ENCODE measurements at places on chromosomes 1 and 21.
A peak's percentile ranks its signal among the peaks of the same experiment; 100 is the strongest.

DNA sequence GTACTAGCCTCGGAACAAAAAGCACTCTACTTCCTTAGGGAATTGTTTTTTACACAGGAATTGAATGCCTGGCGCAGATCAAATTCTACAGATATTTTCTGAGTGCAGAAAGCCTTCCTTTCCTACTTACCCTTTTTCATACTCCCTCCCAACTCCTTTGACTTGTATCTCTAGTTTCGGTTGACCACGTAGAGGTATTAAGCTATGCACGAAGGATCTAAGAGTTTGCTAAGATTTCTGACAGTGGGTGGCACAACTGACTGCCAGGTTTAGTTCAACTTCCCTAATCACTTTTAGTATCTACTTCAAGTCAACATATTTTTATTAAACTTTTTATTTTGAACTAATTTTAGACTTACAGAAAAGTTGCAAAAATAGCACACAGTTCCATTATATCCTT lies 5.0 kb downstream of the TOR1AIP2 start:
- no peak for DNase-seq

DNA sequence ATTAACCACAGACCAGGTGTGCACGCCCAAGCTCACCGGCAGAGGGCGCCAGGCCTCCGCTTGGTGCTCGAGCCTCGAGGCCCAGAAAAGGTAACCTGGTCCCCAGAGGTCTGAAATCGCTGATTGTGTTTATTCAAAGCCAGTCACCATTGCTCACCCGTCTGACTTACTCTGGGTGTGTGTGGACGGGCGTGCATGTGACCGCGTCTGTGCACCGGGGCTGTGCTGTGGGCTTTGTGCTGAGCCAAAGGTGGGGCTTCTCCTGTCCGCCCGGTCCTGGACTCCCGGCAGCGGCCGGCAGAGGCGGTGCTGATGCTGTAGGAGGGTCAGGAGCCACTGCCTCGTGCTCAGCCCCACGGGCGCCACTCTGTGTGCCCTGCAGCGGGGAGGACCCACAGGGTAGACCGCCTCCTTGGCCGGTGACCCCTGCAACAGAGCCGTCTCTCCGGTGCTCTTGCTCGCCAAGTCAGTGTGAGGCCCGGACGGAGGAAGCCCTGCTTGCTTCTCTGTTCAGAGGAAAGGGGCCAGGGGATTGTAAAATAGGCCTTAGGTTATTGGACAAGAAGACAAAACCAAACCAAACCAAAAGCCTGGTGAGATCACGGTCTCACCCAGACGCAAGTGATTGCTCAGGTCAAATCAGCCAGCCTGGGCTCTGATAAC lies 32.0 kb upstream of the BTG2 start:
- DNase-seq, result peak; percentile 87

DNA sequence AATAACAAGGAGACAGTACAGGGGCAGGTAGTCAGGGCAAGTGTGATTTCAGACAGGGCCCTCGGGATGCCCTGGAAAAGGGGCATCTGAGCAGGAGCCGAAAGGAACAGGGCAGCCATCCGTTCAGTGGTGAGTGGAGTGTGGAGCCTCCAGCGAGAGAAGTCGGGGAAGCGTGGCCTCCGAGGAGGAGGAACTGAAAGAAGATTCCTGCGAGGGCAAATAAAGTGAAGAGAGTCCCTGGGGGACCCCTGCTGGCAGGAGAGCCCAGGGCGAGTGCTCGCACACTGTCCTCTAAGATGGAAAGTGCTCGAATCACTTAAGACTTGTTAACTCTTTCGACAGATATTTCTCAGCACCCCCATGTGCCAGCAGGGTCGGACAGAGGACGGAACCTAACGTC lies 3.5 kb upstream of the UTS2 start:
- DNase-seq, result no peak

- DNase-seq, result no peak
These were observed 11.9 kb downstream of the XPR1 start for GRCh38 chr1:180643693-180644092.

DNA sequence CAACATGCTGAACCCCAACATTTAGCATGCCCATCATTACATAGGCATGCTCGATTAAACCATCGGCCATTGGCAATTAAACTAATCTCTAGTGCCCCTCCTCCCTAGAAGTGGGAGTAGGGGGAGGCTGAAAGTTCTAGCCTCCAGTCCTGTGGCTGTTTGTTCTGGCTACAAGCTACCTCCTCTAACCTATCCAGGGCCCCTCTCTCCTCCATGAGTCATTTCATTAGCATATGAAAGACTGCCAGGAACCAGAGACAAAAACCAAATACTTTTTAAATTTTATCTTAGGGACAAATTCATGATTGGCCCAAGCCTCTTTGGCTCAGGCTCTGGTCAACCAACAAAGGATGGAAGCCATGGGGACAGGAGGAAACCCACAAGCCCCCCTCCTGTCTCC lies 231.1 kb downstream of the CACNA1E start:
- no peak for DNase-seq

DNA sequence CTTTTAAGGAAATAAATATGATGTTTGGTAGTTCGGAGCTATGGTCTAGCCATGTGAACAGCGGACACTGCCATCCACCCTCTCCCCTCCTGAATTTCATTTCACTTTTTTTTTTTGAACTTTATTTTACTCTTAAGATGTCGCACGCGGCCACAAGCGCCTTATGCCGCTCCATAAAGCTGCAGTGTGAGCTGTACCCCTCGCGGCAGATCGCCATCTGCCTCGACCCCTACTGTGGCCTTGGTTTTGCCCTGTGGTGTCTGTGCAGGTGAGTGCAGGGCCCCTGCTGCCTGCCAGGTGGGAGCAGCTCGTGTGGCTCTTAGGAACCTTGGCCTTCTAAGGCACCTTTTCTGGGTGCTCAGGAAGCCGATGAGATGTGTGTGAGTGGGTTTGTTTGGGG lies 48.1 kb downstream of the S100B start:
- no peak for DNase-seq

DNA sequence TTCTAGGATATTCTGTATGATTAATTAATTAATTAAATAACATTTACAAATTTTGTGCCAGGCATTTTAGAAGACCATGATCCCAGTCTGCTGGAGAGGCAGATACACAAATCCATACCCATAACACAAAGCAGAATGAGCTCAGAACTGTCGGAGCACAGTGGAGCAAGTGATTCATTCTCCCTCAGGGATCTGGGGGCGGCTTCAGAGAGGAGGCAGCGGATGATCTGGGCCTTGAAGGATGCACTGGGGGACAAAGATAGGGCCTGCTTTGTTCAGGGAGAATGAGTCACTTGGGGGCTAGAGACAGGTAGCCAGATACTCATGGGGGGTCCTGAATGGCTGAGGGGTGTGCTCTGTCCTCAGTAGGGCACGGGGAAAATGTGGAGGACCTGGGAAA lies 50.9 kb upstream of the TRABD2B start:
- DNase-seq, result no peak

- DNase-seq, result peak; percentile 68
These were observed 119.6 kb upstream of the BRINP3 start for GRCh38 chr1:190597294-190597693.

- no peak for DNase-seq
These were observed 113.5 kb downstream of the GDAP2 start for GRCh38 chr1:117815926-117816325.

GRCh38 chr1:79122521-79122920 lies 116.0 kb upstream of the ADGRL4 start:
- no peak for DNase-seq

DNA sequence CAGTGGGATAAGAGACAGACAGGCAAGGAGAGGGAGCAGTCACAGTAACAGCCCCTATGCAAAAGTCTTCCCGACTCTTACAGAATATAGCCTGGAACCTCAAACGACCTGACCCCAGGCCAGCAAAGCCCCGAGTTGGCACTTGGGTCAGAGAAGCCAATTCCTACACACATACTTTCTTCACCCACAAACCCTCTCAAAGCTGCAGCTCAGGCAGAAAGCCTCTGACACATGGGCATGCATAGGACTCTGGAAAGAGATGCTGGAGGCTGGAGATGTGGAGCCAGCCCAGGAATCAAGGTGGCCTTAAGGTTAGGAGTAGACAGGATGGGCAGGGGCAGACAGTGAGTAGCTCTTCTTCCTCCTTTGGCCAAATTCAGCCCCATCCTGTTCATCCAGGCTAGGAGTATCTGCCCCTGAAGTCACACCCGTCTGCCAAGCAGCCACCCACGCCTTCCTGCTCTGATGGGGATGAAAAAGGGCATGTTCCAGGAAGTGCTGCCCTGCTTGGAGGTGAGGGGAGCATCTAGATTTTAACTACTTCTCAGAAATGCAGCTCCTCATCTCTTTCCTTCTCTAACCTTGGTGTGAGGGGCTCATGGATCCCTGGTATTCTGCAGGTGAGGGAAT lies 7.8 kb downstream of the SLC41A1 start:
- DNase-seq, result no peak

- no peak for DNase-seq
These were observed 42.5 kb upstream of the POFUT2 start for GRCh38 chr21:45330075-45330781.

DNA sequence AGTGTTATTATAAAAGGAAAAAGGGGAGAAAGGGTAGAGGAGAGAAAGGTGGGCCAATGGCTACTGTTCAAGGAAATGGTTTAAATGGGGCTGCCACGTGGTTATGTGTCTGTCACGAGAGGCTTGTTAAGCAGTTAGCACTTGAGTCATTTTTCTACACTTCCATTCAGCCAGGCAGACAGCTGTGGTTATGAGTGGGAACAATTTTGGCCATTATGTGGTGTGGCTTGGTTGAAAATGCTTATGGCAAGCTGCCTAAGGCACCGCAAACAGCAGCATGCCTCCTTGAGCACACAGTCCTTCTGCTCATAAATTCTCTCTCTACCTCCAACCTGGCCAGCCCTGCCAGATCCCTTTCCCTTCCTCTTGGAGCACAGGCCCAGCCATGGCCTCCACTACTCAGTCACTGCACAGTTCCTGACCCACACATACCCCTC lies 3.2 kb upstream of the SRM start:
- DNase-seq, result no peak

GRCh38 chr1:151368393-151369301 lies 3.9 kb downstream of the SELENBP1 start:
- DNase-seq, result no peak

Data from OCI-M1 (cell line).